ENCODE measurements at places on chromosomes 13 and 19.

GRCh38 chr19:5459360-5459759 lies 4.1 kb downstream of the ZNRF4 start:
- DNase-seq, result no peak

GRCh38 chr13:41678249-41678648 lies 220.9 kb downstream of the RGCC start:
- DNase-seq, result no peak

DNA sequence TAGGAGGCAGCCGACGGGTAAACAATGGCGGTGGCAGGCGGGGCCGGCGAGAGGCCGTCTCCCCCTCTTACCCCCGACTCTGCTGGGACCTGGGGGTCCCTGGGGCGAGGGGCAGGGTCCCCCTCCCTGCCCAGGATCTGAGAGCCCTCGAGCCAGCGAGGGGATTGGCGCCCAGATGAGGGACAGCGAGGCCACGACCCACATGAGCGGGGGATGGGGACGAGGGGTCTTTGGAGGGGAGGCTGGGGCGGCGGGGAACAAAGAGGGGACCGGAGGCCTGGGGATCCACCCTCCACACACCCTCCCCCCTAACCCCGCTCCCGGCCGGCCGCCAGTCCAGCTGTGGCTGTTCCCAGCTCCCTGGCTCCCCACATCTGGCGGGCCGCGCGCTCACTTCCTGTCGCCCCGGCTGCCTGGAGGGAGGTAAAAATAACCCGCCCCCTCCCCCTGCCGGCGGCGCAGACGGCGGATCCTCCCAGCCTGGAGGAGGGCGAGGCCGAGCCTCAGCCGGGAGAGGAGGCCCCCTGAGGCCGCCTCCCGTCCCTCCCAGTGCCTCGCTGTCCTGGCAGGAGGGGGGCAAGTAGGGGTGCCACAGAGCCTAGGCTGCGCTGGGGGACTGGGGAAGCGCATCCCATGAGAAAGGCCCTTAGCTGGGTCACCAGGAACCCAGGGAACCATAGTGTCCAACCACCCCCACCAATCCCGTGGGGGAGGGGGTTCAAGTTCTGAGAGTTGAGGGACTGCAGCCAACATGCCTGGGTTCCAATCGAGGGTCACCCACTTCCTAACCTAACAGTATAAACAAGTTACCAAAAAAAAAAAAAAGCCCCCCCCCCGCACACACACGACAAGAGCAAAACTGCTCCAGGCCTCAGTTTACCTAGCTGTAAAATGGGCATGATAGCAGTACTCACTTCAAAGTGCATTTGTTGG lies 29.3 kb upstream of the NANOS3 start:
- DNase-seq, result peak; percentile 82

DNA sequence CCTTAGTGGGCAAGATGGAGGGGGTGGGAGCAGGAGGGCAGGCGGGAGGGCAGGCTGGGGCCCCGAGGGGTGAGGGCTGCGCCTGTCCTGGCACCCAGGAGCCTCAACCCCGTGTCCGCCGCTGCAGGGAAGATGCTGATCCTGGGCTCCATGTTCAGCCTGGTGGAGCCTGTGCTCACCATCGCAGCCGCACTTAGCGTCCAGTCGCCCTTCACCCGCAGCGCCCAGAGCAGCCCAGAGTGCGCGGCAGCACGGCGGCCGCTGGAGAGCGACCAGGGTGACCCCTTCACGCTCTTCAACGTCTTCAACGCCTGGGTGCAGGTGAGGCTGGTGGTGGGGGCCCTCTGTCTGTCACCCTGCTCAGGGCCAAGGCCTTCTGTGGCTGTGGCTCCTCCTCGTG lies 23.5 kb downstream of the DHX34 start:
- no peak for DNase-seq

- DNase-seq, result no peak
These were observed 367.6 kb upstream of the TSHZ3 start for GRCh38 chr19:31716826-31717225.

GRCh38 chr19:56306016-56306415 lies 8.6 kb downstream of the ZSCAN5A start:
- no peak for DNase-seq

GRCh38 chr19:16456652-16457194 lies 15.0 kb downstream of the EPS15L1 start:
- no peak for DNase-seq

- DNase-seq, result no peak
These were observed 10.6 kb upstream of the ZNF358 start for GRCh38 chr19:7505288-7505681.

DNA sequence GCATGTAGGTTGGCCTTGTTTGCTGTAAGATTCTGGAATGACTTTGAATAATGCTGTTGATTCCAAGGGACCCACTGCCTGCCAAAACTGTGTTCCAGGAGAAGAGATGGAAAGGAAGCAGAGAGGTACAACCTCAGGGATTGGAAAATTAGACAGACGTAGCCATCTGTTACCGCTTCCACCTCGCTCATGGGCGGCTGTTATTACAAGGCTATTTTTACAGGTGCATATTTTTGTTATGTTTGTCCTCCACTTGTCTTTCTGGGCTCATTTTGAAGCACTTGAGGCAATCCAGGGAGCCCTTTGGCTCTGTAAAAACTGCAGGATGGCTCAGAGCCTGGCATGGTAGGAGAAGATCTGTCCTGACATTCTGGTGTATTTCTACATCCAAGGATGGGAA lies 276.4 kb upstream of the TMTC4 start:
- no peak for DNase-seq

GRCh38 chr19:14632286-14632685 lies 42.4 kb downstream of the ADGRE3 start:
- peak; percentile 22 for DNase-seq

GRCh38 chr19:5308451-5309437 lies 31.9 kb downstream of the PTPRS start:
- DNase-seq, result no peak

- DNase-seq, result no peak
These were observed 27.4 kb upstream of the AKT2 start for GRCh38 chr19:40312533-40312932.

DNA sequence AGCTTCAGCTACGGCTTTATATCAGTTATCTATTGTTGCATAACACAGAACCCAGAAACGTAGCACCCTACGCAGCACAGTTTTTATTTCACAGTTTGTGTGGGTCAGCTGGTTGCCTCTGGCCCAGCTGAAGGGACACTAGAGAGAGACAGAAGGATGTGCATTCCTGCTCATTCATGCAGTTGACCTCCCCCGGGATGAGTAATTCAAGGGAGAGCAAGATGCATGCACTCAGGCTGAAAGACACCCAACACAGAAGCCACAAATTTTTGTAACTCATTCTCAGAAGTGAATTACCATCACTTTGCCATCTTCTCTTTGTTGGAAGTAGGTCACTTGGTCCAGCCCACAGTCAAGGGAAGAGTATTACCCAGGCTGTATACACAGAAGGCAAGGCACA lies 89.5 kb downstream of the EFNB2 start:
- DNase-seq, result no peak

GRCh38 chr13:39684531-39685137 lies 29.2 kb downstream of the COG6 start:
- peak; percentile 23 for DNase-seq

DNA sequence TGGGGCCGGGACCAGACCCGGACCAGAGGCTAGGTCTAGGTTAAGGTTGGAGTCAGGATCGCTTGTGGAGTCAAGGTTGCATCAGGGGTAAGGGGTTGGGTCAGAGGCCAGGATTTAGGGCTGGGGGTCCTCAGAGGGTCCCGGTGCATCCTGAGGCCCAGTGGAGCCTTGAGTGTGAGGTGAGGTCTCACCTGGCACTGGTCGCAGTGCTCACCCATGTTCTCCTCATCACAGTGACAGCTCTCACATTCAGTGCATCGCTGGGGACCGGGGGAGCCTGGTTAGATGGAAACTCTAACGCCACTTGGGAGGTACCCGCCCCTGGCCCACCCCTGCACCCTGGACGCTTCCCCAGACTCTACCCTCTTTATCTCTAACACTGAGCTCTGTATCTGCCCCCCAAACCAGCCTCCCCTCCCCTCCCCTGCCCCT lies 3.1 kb downstream of the HRC start:
- no peak for DNase-seq

- DNase-seq, result no peak
These were observed at the start of gene DIRAS1 for GRCh38 chr19:2720777-2721569. TSS of gene DIRAS1 (minus strand) at chr19:2721372. CDS start at chr19:2717806, 3,566 bp downstream.

Measured in activated CD4-positive, alpha-beta T cell treated with anti-CD3 and anti-CD28 coated beads, Interleukin-2, Interleukin-4, amounts not matched to agents 100 ng/mL and 50 ng/mL, durations not matched to agents 16 hours and 8 hours (primary cell).